Smooth muscle cell of the brain vasculature (primary cell): ENCODE measurements at places on chromosomes 3 and 15.
A peak's percentile ranks its signal among the peaks of the same experiment; 100 is the strongest.

DNA sequence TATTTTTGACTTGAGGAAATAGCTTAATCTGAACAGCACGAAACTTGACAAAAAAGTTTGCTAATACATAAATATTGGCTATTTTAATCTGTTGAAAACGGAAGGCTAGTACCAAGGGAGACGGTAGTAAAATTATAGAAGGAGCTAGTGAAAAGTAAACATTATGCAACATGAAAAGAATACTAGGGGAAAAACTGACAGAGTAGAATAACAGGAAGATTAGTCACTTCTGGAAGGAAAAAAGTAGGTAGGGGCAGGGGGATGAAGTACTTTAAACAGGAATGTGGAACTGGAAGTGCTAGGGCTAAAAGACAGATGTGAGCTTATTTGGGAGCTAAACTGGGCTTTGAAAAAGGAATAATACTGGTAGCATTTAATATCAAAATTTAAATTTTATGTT lies 60.1 kb downstream of the MBNL1 start:
- DNase-seq = peak; percentile 40

DNA sequence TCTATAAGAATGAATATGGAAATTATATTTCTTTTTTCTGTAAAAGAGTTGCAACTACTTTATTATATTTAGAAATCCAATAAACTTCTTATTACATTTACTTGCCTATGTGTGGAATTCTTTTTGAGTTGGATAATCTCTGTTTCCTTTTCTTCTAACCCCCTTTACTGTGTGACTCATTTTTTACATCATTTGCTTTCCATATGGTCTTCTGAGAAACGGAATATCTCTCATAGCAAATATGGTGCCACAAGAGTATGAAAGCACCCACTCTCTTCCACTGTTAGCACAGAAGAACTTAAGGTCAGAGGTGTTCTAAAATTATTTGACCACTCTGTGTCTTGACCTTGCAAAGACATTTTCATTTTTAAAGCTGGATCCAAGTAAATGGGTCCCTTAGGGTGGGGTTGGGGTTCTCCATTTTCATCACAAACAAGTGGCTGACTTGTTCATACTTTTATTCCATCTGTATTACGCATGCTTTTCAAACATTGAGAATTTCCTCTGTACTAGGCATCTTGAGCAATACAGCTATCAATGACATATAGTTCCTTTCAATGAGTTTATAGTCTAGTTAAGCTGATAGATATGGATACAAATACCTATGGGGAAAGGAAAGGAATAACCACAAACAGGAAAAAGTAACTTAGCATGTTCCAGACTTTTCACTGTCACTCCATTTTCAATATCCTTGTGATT lies 281.1 kb upstream of the TPRG1 start:
- DNase-seq = no peak

DNA sequence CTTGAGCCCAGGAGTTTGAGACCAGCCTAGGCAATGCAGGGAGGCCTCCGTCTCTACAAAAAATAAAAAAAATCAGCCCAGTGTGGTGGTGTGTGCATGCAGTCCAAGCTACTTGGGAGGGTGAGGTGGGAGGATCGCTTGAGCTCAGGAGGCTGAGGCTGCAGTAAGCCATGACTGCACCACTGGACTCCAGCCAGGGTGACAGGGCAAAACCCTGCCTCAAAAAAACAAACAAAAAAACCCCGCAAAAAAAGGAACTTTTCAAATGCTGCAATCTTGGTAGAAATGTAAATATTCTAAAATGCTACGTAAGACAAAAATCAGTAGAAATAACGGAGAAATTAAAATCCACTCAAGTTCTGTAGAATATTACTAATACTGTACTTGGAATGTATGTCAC lies 108.1 kb upstream of the MELTF start:
- no peak for DNase-seq

DNA sequence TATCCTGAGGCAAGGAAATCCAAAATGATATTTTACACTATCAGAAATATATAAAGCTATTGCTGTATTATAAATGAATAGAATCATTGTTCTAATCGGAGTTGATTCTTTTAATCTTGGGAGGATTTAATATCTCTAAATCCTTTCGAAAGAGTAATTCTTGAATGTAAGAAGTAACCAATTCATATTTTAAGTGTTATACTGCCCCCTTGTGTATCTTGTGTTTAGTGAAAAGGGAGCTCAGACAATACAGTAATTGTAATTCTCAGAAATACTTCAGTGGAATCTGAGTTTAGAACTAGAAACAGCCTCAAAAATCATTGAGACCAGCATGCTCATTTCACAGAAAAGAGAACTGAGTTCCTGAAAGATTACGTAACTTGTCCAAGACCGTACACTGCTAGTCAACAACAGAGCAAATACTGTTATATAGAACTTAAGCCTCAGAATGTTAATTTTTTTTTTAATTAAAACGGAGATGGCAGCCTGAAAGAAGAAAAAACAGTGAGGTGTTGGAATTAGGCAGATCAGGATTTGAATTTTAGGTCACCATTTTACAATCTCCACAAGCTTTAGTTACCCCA lies 42.9 kb downstream of the PLCH1 start:
- peak; percentile 31 for DNase-seq
